ENCODE measurements at places on chromosomes 7 and 10.
A peak's percentile ranks its signal among the peaks of the same experiment; 100 is the strongest.

- DNase-seq, result peak; percentile 25
- no peaks in the 10 kb centered on the region for H3K4me1 ChIP-seq
- H3K27me3 ChIP-seq, result no peaks in the 10 kb centered on the region
- no peaks in the 10 kb centered on the region for H3K36me3 ChIP-seq
Measured at GRCh38 chr7:3109311-3109915, 65.7 kb upstream of the CARD11 start.

- peak; percentile 42 for DNase-seq
- no peaks in the 10 kb centered on the region for H3K4me1 ChIP-seq
- peaks cover 4% of the 10 kb centered on the region for H3K27me3 ChIP-seq
- H3K27ac ChIP-seq, result no peak overlapping the region
- H3K4me3 ChIP-seq, result no peak overlapping the region
Measured at GRCh38 chr10:28382525-28383269, 79.8 kb upstream of the MPP7 start.

GRCh38 chr10:70359017-70359550 is 23.3 kb downstream of the LRRC20 start:
- H3K27me3 ChIP-seq, result no peaks in the 10 kb centered on the region
- H3K4me3 ChIP-seq, result no peak overlapping the region
- peaks cover 4% of the 10 kb centered on the region for H3K4me1 ChIP-seq
- no peak for DNase-seq

- no peak overlapping the region for H3K27ac ChIP-seq
- peaks cover 12% of the 10 kb centered on the region for H3K36me3 ChIP-seq
Measured at GRCh38 chr10:27035163-27035562, 65.1 kb downstream of the ANKRD26 start.
